Osteocyte (in vitro differentiated cells): ENCODE measurements at places on chromosomes 3 and 15.

- no peak for DNase-seq
Measured at GRCh38 chr3:157428853-157429252, 7.8 kb upstream of the PTX3 start.

DNA sequence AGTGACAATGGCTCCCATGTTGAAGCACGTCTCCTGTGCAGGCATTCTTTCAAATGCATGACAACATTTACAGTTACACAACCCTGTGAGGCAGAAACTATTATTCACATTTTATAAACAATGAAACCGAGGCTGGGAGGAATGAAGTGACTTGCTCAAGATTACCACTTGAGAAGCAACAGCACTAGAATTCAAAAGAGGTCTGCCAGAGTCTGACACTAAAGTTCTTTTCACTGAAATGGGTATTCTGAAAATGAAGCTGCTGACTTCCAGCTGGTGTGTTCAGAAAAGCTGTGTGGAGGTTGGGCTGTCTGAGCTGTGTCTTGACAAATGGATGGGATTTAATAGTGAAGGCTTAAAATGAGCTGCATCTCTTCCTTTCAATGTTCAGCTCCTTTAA is 104.4 kb downstream of the THSD4 start:
- DNase-seq: no peak

DNA sequence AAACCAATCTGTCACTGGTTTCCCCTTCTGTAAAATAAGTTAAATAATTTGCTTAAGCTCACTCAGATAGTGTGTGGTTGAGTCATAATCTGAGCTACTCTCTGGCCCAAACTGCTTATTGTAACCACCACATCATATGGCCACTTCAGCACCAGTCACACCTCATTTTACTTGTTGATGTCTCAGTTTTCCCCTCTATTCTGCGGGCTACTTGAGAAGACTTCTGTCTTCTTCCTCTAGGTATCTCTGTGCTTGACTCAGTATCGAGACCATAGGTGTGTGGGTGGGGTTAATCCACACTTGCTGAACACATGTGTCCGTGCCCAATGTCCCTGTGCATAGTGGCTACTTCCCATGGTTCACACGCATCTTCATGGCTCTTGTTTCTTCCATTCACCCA is 32.9 kb downstream of the CRYGS start:
- DNase-seq: no peak

DNA sequence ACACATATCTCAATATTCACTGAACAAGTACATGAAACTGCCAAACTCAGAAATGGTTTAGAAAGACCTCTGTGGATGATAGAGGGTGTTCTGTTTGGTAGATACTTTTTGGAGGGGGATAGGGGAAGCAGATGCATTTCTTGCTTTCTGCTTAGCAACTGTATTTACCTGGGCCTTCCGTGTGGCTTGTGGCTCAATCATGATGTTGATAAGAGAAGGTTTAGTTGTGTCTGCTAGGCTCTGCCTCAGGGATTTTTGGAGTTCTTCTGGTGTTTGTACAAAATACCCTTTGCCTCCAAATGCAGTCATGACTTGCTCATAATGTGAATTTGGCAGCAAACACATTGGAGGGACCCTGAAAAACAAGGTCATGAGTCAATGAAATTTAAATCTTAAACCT is 38.2 kb downstream of the HACL1 start:
- no peak for DNase-seq

DNA sequence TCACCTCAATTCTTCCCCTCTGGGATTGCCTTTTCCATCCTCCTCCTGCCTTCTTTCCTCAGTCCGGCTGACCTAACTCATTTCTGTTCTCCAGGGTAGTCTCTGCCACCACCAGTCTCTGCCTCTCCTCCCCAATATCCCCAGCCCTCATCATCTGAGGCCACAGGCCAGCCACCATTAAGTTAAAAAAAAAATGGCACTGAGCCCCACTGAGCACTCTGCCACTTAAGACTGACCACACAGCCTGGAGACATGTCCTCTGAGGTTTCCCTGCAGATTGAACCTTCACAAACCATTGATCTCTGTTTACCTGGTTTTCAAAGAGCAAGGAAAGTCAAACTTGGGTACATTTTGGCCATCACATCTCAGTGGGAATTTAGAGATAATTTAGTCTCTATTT is 13.6 kb downstream of the LRRC2 start:
- DNase-seq: peak; percentile 8

DNA sequence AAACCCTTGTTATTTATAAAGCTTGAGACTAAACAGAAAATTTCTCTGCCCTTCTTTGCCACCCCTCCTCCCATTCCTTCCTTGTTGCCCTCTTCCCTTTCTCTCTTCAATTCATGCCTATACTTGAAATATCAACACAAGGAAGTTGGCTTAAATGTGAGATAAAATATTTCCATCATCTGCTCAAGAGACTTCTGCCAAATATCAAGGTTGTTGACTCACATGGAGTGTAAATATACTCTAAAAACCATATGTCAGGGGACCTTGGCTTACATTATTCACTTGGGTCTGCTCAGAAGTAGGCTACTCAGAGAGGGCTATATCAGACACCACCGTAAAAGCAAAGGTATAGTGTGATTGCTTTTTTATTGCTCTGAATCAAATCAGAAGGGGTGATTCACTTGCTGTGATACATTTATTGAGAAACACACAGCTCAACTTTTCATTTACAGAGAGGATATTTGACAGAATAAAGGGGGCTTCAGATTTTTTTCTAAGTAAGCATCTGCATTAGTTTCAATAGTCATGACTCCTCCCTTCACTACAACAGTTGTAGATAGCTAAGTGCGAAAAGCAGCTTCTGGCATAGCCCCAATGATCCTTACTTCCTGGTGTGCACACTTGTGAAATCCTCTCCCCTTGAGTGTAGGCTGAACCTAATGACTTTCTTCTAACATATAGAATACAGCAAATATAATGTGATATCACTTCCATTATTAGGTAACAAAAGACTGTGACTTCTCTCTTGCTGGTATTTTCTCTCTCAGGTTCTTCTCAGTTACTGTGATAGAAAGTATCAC is 386.2 kb downstream of the EFHB start:
- no peak for DNase-seq

GRCh38 chr15:52100807-52101442 is 11.7 kb downstream of the BCL2L10 start:
- DNase-seq: peak; percentile 89

- DNase-seq: no peak
Measured at GRCh38 chr3:159253860-159254259, 452.0 kb downstream of the MFSD1 start.

DNA sequence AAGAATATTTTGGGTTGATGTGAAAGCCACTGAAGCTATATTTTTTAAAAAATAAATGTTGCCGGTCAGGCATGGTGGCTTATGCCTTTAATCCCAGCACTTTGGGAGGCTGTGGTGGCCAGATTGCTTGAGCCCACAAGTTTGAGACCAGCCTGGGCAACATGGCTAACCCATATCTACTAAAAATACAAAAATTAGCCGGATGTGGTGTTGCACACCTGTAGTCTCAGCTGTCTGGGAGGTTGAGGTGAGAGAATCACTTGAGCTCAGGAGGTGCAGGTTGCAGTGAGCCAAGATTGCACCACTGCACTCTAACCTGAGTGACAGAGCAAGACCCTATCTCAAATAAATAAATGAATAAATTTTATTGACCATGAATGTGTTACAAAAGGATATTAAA is 39.6 kb downstream of the GOLM2 start:
- no peak for DNase-seq

DNA sequence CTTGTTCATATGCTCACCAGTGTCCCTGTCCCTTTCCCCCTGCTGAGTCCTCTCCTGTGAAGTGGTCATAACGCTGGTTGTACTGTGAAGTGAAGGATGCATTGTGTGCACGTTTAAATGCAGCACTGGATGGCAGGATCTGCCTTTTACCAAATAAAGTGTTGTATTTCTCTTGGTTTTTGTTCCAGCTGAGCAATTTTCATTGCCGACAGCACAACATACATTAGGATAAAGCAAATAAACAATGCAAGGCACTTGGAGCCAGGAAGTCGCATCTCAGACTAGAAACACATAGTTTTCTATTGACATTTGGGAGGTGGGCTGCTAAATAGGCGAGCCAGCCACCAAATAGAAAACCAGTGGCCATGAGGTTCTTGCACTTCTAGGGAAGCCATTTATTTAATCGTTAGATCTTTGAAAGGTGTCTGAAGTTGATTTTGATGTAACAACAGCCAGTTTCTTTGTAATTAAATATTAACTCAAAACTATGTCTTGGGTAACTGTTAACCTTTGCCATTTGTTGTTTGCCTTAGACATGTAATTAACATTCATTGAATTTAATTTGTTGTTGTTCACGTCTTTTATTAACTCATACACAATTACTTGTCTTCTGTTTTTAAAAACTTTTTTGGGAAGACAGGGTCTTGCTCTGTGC is 185.3 kb downstream of the FNDC3B start:
- DNase-seq: no peak

DNA sequence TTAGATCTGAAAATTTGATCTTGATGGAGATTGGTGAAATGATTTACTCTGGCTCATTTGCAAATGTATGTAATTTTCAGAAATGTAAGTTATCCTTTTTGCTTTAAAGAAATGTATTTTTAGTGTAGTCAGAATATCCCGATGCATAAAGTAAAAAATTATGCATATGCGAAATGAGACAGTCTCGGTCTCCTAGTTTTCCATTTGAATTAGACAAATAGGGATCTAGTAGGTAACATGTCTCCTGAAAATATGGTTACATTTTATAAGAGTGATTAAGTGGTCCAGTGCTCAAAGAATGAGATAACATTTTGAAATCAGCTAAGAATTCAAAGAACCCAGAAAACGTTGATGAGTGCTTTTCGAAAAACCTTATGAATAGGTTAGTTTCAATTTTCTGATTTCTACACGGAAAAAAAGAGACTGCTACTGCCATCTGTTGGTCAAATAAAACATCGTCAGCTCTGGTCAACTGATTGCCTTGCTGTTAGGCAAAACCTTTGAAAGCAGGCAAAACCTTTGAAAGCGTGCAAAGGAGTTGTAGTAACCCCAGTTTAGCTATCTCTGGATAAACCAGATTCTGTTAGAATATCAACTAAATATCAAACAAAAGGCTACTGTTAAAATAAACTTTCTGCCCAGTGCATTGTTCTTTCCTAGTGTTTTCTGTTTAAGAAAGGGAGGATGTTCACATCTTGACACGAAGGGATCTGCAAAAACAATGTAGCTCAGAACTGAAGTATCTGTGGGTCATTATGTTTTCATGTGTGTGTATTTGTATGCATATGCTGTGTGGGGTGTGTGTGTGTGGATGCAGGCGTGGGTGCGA is 59.3 kb upstream of the CHMP2B start:
- DNase-seq: no peak

GRCh38 chr15:69194025-69194827 is 33.8 kb downstream of the GLCE start:
- no peak for DNase-seq

DNA sequence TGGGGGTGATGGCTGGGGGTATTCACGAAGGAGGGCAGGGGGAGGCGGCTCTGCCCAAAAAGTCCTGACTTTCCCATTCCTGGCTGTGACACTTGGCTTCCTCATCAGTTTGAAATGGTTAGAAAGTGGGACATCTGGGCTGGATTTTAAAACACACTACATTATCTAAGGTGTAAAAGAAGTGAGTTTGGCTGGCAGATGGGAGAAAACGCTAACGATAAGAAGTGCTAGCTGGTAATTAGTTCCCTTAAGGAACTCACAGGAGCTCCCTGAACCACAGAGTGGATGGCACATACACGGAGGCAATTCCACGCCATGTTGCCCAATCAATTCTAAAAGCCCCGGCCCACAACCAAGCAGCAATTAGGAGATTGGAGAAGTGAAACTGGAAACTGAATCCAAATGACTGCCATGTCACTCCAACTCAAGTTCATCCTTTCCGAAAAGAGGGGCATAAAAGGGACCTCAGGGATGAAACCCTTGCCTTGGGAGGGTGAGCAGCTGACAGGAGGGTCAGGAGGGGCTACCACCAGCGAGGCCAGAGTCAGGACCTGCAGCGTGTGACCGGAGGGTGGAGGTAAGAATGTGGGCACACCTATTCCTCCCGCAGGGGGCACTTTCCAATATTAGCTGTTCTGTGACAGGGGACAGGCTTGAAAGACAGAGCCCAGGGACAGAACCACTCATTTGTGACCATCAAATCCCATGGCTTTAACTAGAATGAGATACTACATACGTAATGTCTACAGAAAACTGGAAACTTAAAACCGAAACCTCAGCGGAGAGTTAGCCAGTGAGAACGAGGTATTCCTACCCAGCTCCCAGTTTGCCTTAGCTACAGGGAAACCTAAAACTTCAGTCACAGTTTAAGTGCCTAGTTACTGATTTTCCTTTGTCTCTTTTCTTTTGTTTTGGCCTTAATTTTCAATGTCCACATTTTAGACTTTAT is 95.3 kb upstream of the OXTR start:
- no peak for DNase-seq

GRCh38 chr3:48187579-48188265 is 495 bp downstream of the CDC25A start:
- peak; percentile 89 for DNase-seq

DNA sequence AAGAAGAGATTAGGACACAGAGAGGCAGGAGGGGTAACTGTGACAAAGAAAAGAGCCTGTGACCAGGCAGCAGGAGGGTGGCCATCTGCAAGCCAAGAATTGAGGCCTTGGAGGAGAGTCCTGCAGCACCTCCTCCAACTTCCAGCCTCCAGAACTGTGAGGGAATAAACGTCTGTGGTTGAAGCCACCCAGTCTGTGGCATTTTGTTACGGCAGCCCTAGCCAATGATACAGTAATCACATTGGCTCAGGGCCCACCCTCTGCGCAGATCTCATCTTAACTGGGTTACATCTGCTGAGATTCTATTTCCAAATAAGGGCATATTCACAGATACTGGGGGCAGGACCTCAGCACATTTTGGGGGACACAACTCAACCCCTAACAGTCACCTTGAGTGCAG is 11.3 kb downstream of the SELENOS start:
- DNase-seq: no peak

DNA sequence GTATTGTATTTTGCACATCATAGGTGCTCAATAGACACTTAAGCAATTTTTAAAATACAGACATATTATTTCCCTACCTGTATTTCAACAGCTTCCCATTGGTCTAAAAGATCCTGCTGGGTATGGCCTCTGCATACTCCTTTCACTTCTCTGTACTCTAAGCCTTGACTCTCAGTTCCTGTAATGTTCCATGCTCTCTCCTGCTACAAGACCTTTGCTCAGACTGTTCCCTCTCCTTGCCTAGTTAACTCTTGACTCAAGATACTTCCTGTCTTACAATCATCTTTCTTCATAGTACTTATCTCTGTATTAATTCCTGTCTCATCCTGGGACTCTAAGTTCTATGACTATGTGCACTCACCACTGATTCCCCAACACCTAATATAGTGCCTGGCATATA is 1.7 kb downstream of the SCN11A start:
- DNase-seq: no peak

GRCh38 chr3:160575589-160575988 is 10.2 kb upstream of the KPNA4 start:
- DNase-seq: no peak

GRCh38 chr3:100486808-100487207 is 5.6 kb upstream of the TMEM45A start:
- DNase-seq: no peak
